CD4-positive, alpha-beta T cell treated with Interleukin-21 for 1 hour (primary cell): ENCODE measurements at places on chromosomes 5 and 9.

DNA sequence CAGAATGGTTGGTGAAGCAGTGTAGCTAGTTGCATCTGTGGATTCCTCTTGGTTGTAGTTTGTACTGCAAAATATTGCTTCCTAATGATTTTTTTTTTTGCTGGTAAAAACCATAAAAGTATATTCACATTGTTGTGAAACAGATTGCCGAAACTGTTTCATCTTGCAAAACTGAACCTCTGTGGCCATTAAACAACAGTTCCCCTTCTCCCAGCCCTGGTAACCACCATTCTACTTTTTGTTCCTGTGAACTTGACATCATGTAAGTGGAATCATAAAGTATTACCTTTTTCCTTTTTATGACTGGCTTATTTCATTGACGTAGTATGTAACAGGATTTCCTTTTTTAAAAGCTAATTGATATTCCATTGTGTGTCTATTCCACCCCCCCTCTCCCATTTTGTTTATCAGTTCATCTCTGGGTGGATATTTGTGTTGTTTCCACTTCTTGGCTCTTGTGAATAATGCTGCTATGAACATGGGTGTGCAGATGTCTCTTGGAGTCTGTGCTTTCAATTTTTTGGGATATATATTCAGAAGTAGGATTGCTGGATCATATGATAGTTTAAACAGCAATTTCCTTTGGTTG lies 11.8 kb downstream of the SUB1 start:
- DNase-seq: no peak

DNA sequence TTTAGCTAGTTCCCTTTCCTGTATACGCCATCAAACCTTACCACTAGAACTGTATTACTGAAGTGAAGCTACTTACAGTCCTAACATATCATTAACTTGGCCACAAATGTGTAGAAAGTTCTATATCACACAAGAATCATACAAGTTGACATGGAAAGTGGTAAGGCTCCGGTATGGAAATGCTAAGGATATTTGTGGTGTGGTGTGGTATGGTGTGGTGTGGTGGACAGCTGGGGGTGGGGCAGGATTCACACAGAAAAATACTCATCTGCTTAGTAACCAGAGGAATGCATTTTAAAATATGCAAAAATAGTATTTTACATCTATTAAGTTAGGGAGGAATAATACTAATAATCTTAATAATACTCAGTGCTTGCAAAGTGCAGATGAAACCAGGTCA lies 69.4 kb downstream of the TRPC7 start:
- no peak for DNase-seq

DNA sequence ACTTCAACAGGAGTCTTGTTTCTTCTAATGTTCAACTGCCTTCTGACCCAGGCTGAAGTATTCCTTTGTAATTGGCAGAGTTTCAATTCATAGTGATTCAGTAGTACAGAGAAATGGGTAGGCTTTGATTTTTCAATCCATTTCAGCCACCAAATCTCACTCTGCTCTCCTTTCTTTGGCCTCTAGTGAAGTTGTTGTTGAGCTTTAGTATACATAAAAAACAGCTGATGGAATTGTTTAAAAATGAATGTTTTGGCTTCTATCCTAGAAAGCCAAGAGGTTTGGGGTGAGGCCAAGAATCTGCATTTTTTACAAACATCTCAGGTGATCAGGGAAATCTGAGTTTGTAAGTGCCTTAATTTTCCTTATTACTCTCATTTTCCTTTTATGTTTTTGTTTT lies 182.9 kb upstream of the MAP1B start:
- DNase-seq: no peak

- no peak for DNase-seq
Measured at GRCh38 chr9:13267743-13268142, 11.7 kb downstream of the MPDZ start.

DNA sequence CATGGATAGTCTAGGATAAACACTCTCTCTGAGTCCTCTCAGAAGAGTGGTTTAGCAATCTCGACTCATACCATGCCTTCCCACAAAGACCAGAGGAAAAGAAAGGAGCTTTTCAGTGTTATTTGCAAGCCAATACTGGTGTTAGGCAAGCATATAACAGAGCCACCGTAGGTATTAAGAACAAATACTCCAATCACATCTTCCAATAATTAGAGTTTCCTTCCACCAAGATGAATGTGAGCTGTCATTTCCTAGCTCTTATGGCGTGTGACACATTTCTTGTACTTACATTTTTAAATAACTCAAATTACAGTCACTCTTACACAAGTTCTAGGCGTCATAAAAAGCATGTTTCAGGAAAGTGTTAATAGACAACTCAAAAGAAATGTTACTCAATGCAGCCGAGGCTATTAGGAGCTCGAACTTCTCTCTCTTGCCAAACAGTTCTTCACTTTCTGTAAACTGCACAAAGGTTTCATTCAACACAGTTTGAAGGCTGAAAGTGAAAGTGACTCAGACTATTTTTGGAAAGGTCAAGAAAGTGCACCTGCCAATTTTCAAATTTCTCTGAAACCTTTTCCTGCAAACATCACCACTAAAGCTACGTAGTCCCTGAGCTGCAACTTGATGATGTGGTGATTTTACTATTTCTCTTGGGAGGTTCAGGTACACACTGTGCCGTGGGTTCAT lies 153.8 kb downstream of the AUH start:
- DNase-seq: peak; percentile 44

DNA sequence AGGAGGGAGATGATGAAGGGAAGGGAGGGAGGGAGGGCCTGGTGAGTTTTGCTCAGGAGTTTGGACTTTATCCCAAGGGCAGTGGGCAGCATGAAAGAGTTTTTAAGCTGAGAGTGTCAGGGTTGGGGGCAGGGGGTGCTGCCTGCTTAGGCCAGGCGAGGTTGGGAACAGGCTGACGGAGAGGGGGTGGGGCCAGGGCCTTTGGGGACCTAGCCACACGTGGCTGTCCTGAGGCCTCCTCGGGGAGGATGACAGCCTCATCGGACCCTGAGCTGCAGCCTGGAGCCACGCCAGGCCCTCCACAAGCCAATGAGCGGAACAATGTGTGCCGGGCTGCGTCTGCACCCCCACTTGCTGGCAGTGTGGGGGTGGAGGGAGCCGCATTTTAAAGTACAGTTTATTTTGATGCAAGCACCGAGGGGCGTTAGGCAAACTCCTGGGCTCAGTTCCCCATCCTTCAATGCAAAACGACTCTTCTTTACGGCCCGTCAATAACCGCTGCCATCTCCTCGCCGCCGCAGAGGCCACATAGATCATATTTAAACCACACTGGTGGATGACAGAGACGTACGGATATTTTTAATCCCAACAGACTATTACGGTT lies 5.3 kb upstream of the RXRA start:
- no peak for DNase-seq

GRCh38 chr9:70987986-70988385 lies 133.4 kb downstream of the TRPM3 start:
- no peak for DNase-seq

DNA sequence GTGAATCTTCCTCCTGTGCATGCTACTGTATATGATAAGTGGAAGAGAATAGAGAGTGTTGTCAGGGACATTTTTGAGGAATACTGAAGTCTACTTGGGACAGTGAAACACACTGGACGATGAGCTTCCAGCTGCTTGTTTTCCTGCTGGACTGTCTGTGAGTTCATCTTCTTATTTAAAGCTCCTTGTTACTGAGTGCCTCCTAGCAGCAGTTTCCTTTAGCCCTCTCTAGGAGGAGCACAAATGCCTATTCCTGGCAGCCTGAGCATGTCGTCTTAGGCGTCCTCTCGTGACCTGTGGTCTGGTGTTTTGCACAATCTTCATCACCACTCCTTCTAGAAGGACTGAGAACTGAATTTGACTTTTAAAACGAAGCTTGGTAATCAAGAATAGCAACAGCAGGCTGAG lies 43.8 kb downstream of the ANKRD33B start:
- DNase-seq: no peak

DNA sequence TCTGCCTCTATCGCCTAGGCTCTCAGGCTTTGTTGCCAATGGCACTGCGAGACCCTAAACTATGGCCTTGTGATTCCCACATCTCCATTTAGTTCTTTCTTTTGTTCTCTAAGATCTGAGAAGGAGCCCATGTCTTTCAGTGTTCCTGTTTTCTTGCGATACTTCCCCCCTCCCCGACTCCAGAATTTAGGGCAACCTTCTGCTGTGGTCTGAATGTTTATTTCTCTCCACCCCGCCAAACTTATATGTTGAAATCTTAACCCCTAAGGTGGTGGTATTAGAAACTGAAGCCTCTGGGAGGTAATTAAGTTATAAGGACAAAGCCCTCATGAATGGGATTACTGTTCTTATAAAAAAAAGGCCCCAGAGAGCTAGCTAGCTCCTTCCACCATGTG lies 6.4 kb downstream of the TMC1 start:
- DNase-seq: no peak

- no peak for DNase-seq
Measured at GRCh38 chr5:76400466-76400865, 2.6 kb upstream of the IQGAP2 start.

DNA sequence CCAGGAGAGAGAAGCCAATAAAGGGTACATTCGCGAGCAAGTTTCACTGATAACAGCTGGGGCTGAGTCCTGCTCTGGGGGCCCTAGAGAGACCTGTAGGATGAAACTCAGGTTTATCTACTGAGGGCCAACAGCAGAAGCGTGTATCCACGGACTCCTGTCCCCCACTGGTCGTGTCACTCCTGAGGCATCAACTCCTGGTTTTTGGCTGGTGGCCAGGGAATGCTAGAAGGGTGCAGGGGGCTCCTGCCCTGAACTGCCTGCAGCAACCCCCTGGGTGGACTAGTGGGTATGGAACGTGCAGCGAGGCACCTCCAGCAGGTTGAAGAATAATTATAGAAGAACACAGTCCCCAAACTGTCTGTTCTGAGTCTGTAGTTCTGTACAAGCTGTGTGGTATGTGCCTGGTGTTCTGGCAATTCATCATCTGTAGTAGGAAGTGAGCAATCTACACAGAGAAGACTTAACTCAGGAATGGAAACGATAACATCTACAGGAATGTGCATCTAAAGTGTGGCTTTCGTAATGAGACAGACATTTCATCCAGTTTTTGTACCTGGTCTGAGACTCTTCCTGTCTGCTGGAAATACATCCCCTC lies 64.5 kb upstream of the GNA14 start:
- DNase-seq: no peak

DNA sequence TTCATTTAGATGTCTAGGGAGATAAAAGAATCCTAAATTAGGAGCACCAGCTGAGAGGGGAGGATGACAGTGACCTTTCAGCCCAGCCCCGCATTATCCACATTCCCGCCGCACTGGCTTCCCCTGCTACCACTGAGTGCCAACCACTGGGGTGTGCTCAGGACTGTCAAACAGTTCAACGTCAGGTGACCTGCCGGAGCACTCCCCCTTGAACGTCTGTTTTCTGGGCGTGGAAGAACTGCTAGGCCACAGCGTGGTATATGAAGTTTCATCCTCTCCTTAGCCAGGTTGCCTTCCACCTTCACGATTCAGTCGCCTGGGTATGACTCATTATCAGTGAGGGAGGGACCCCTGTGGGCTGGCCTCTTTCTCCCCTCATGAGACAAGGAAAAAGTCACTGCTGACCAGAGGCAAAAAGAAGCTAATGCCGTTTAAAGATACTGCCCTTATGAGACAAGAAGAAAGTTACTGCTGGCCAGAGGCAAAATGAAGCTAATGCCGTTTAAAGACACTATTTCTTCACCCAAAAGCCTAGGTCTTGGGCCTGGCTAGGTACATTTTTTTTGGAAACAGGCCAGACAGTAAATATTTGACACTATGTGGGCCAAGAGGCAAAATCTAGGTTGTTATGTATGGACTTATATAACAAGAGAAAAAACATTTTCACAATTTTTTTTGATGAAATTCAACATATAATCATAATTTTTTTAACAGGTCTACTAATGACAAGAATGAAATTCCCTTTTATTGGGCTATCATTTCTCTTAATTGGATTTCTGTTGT lies 4.6 kb downstream of the NMRK1 start:
- peak; percentile 64 for DNase-seq

GRCh38 chr9:2418619-2419018 lies 203.0 kb upstream of the VLDLR start:
- DNase-seq: no peak

DNA sequence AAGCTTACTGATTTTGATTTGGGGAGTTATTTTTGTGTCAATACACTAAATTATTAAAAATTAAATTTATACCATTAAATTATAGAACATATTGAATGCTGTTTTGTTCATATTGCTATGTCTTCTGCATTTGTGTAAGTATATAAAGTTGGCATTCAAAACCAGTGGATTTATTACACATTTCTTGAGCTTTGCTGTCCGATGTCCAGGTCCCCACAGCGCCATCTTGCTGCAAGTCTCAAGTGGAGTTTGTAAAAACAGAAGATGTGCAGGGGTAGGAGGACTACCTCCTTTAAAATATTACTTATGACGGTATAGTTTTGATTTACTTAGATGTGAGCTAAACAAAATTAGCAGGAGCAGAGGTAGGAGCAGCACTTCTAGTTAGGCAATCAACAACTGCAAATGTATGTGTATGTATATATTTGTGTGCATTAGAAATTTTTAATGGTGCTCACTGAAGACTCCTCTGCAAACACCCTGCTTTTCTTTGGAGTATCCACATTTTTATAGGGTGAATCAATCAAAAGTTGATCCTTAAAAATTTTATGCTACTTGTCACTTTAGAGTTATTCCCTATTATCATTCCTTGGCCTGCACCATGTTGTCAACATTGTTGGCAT lies 37.4 kb downstream of the CPEB4 start:
- peak; percentile 58 for DNase-seq

- DNase-seq: no peak
Measured at GRCh38 chr5:174145821-174146220, 100.3 kb downstream of the NSG2 start.

- DNase-seq: no peak
Measured at GRCh38 chr5:118980017-118980416, 8.3 kb downstream of the DTWD2 start.

GRCh38 chr5:172411484-172412072 lies 42.7 kb downstream of the SH3PXD2B start:
- DNase-seq: no peak

DNA sequence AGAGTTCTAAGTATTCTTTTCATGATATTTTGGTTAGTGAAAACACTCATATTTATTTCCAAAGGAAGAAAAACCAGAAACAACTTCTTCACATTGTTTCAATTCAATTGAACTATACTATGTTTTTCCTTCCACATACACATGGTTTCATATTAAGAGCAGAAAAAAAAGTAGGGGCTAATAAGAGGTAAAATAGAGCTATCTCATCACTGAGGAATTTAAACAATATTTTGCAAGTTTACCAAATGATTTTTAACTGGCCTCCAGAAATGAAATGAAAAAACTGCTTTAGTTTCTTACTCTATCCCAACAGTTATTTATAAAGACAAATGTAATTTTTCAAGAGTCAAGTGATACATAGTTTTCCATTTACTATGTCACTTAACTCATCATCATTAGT lies 233.5 kb downstream of the RFX3 start:
- no peak for DNase-seq

GRCh38 chr5:62671479-62671878 lies 92.9 kb downstream of the LRRC70 start:
- no peak for DNase-seq

DNA sequence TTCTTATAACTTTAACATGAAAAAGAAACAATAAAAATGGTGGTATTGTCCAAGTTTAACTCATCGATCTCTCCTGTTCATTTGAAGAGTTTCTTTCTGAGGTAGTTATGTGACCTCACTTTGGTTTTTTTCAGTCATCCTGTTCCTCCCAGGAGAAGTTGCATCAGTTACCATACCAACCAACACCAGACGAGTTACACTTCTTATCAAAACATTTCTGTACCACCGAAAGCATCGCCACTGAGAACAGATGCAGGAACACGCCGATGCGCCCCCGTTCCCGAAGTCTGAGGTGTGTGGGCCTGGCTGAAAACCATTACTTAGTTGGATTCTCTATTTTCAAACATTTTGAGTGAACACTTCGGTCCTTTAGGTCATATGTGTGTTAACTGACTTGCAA lies 96.3 kb downstream of the CD180 start:
- DNase-seq: no peak
